Activated naive CD8-positive, alpha-beta T cell treated with anti-CD3 and anti-CD28 coated beads for 36 hours (primary cell): ENCODE measurements at places on chromosomes 11 and 22.

GRCh38 chr11:71321433-71322191 is 69.2 kb upstream of the SHANK2 start:
- no peak for DNase-seq

- DNase-seq = no peak
Measured at GRCh38 chr11:86374069-86374468, 618 bp upstream of the CCDC81 start.

DNA sequence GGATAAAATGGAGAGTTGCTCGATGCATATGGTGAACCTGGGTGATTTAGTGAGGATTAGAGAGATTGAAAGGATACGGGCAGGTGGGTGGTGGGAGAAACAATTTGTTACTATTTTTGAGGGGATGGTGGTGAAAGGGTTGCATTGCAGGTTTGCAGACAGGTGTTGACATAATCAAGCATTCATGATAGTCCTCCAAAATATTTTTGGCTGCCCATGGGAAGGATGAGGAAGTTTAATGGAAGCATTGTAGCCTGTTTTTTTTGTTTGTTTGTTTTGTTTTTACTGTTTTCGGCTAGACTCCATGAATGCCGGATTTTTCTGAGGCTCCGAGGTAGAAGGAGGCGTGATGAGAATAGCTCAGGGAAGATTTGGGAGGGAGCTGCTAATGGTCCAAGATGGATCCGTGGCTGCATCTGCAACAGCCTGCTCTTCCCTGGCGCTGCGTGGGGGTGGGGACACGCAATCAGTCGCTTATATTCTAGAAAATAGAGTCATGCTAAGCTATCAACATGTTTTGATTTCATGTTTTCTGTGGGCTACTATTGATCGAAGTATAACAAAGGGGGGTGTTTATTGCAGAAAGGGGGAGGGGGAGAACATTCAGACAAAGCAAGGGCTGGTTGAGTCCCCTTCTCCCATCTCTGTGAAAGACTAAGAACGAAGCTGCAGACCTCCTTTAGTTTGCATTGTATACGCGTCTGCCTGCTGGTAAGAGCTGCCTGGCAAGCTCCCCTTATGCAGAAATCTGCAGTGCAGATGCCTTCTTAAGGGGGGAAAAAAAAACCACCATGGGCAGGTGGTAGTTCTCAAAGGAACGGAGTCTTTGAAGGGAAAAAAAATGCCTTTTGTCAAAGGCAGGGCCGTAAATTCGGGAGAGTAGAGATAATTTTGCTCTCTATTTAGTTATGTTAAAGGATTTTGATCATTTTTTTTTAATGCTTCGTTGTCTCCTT is 1.0 kb downstream of the RTN3 start:
- DNase-seq = no peak

GRCh38 chr22:39433476-39434242 is 23.2 kb upstream of the MGAT3 start:
- DNase-seq = no peak

DNA sequence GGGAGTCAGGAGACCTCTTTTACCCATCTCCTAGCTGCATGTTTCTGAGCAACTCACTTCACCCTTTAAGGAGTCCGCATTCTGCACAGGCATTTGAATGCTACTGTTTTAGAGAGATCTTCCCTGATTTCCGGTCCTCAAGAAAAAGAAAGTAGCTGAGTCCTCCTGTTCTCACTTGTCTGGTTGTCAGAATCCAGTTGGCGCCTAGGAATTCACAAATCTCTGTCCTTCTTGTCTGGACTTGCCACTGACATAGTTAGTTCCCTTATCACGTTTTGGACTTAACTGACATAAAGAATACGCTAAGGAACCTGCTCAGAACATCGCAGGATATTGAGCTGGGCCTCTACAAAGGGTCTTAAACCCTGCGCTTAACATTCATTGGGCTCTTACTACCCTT is 61.3 kb upstream of the OR5P2 start:
- no peak for DNase-seq

DNA sequence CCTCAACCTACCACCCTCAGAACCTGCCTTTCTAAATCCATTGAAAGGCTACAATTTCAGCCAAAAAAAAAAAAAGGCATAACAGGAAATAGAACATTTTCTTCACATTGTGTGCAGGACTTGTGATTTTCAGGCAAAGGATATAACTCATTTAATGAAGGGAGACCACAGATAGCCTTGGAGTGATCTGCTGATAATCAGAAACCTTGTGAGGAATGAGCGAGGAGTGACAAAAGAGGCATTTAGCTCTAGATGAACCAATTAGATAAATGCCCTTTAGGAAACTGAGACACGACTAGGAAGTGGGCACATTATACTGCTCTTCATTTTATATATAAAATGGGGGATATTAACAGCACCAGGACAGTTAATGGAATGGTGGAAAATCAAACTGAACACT is 216.5 kb upstream of the GRIA4 start:
- DNase-seq = no peak

DNA sequence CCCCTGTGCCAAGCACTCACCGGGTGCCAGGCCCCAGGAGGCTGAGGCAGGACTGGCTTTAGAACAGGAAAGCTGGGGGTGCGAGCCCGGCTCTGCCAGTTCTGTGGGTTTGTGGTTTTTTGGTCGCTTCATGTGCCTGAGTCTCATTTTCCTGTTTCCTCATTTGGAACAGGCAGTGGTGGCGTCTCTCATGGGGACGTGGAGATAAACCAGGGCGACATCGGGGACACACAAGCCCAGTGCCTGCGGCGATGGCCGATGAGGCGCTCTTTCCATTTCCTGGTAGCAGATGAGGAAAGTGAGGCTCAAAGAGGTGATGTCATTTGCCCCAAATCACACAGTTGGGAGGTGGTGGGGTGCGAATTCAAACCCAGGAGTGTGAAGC is 20.8 kb upstream of the CHKA start:
- DNase-seq = peak; percentile 75

DNA sequence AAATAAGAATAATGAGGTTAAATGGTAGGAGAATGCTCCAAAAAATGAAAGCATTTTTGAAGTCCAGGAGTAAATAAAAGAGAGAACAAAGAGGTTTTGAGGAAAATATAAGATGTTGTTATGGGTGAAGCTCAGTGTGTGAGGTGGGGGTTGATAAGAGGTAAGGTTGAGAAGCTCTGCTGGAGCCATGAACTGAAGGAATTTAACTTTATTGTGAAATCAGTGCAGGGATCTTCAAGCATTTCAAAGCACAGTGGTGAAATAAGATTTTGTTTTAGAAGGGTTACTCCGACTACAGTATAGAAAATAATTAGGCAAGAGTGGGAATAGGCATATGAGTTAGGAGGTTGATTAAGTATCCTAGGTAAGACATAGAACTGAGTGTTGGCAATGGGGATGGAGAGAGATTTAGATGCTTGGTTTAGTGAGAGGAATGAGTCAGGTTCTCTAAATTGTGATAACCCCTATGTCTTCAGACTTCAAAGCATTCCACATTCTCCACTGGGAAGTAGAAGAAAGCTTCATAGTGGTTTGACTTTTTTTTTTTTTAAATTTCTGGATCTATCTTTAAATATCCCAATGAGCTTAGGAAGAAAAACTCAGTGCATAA is 403.2 kb downstream of the AASDHPPT start:
- no peak for DNase-seq

DNA sequence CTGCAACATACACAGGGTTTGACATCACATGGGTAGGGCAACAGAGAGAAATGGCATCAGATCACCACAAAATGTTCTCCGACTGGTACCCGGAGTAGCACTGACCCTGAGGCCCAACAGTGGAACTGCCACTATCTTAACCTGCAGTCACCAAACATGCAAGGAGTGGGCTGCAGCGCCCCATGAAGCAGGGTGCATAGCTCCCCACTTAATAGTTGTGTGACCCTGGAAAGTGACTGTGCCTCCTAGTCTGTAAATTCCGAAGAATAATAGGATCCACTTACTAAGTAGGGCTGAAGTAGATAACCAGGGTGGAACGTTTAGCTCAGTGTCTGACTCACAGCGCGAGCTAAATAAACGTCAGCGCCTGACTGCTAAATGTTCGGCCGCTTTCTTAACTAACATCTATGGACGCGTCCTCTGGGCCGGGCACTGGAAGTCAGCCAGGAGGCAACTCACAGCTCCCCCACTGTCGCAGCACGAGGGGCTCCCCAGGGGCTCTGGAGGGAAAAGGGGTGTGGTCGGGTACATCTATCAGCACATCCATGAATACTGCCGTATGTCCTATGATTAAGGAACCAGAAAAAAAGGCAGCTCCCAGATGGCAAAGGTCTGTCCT is 777 bp downstream of the LTO1 start:
- peak; percentile 14 for DNase-seq

- no peak for DNase-seq
Measured at GRCh38 chr11:24755260-24755839, 258.5 kb downstream of the LUZP2 start.

- no peak for DNase-seq
Measured at GRCh38 chr11:35932681-35933319, 11.1 kb upstream of the LDLRAD3 start.

DNA sequence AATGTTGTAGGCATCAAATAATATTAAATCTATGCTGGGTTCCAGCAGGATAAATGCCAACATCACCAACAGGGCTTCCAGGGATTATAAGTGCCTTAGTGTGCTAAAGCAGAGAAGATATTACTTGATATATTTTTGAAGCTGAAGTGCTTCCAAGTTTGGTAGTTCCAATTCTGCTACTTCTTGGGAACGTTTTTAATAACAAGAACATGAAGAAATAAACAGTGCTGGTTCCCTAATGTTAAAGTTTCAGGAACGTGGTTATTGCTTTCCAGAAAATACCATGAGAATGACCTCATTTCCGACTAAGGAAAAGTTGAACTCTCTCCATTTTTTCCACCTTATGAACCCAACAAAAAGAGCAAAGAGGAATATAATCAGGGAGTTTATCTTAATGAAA is 4.6 kb upstream of the RNF185 start:
- no peak for DNase-seq

- DNase-seq = no peak
Measured at GRCh38 chr11:16795146-16795545, 56.7 kb downstream of the C11orf58 start.

GRCh38 chr22:40522141-40522540 is 114.4 kb downstream of the MRTFA start:
- DNase-seq = no peak

DNA sequence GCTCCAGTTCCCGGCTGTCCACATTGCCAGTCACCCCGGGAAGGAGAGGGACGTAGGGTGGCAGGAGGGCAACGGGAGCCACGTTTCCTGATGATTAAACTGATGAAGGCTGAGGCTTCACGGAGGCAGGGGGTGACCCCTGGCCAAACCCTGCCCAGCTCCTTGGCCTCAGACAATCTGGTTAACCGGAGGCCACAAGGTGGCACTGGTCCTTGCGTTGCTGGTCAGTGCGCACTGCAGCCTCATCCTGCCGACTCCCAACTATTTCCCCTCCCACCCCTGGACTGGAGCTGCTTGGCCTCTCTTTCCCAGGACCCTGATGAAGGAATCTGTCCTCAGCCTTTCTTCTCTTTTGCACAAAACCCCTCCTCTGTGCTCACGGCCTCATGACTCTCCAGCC is 75.3 kb downstream of the PDE2A start:
- DNase-seq = no peak

- DNase-seq = no peak
Measured at GRCh38 chr11:133164986-133165385, 367.3 kb downstream of the OPCML start.

DNA sequence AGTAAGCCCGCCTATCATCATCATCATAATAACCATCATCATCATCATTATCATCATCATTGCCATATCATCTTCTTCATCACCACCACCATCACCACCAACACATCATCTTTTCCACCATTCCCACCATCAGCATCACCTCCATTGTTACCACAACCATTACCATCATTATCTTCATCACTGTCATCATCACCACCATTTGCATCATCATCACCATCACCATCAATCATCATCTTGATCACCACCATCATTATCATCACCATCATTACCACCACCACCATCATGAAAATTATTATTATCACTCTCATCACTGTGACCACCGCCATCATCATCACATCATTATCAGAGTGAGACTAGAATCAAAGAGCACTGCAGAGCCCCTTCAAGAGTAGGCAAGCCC is 199.4 kb upstream of the SEZ6L start:
- no peak for DNase-seq

DNA sequence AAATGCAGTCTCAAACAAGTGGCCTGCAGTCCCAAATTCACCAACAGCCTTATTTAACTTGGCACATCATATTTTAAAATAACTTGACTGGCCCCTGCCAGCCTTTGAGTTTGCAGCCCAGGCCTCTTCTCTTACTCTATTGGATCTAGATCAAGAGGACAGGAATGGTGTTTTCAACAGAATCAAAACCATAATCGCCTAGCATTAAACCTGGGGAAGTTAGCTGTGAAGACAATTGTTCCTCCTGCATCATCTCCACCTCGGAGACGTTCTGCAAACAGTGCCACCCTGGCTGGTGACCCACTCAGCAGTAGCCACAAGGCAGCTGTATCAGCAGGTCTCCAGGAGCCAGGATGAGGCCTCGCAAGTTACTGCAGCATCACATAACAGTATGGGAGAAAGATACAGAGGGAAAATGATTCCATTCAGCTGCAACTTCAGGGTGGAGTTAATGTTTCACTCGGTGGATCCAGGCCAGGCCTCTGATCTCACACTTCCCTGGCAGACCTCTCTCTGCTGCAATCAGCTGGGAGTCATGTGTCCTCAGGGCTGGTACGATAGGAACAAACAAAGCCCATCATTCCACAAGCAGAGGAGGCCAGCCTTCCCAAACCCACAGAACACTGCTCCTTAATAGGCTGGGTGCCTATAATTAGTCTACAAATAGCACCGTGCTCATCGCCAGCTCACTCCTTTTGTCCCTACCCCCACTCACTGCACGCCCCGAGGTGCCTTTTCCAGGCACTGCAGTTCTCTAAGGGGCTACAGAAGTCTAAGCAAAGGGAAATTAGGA is 18.6 kb upstream of the SCN2B start:
- no peak for DNase-seq

GRCh38 chr11:119432484-119433357 is 9.7 kb upstream of the THY1 start:
- DNase-seq = no peak

DNA sequence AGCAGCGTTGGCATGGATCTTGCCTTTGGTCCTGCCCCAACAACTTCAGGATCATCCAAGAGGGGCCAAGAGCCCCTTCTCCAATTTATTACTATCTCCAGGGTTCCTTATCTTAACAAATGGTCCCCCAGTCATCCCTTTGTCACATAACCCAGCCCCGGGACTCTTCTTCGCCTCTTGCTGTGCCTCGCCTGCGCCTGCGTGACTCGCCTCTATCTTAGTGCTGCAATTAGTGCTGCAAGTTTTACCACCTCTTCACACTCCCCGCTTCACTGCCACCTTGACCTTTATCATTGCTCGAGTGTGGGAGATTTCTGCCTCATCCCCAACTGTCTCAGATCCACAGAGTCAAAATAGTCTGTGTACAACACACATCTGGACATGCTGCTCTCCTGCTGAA is 4.0 kb upstream of the IGSF22 start:
- no peak for DNase-seq

DNA sequence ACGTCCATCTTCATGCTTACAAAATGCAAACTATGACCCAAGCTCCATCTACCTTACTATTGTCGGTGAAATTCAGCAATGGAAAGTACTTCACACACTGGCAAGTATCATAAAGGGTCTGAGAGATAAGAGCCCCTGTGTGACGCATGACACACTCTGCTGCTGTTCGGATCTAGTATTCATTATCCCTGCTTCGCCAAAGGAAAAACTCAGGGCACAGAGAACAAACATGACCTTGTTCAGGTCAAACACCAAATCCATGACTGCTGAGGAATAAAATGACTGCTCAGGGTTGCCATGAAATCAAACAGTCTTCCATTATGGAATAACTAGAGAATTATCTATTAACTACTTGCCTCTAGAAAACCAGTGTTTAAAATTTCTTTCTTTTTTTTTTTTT is 73.0 kb downstream of the MICAL3 start:
- DNase-seq = no peak
